ENCODE measurements at places on chromosomes 1 and 21.

DNA sequence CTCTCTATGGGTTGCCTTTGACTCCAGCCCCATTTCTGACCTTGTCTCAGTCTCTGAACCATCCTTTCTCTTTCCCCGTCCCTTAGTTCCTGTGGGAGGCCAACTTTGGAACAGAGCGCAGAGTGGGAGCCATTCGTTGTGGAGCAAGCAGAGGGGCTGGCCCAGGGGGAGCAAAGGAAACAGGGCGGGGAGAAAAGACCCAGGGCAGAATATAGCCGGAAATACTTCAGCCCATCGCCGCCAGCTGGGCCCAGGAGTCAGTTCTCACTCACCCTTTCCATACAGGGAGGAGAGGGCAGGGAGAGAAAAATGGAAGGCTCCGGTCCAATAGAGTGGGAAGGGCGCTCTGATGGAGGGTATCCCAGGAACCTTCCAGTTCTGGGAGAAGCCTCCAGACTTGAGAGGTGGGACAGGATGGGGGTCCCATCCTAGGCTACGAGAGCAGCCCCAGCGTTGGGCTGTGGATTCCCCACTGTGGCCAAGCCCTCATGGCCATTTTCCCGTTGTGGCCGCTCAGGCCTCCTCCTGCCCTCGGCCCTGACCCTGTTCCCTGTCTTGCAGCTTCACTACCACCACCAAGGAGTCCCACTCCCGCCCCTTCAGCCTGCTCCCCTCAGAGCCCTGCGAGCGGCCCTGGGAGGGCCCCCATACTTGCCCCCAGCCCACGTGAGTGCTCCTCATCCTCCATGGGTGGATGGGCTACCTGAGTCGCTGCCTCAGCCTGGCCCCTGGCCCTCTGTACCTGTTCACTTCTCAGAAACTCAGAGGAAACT lies 10.9 kb downstream of the PEAR1 start:
- DNase-seq: no peak

DNA sequence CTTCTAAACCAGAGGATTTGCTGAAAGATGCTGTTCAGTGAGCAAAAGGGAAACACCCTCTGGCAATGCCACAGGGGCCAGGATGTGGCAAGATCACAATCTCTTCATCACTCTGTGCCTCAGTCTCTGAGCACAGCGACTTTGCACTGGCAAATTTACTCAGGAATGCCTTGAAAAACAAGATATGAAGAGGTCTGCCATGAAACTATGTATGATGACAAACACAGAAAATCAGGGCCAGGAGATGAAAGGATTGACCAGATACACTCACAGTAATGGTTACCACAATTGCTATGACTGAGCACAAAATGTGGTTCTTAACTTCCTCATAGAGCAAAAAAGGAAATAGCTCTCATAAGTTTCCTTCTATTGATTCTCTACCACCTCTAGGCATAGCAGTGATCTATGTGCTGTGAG lies 5.8 kb downstream of the TTC13 start:
- DNase-seq: no peak

GRCh38 chr1:208942394-208943130 lies 641.0 kb upstream of the CAMK1G start:
- DNase-seq: no peak

- no peak for DNase-seq
Measured at GRCh38 chr1:99663501-99663900, 17.6 kb downstream of the PALMD start.
